Activated CD8-positive, alpha-beta memory T cell treated with anti-CD3 and anti-CD28 coated beads for 1 hour (primary cell): ENCODE measurements at places on chromosomes 2 and 18.

- DNase-seq, result no peak
Observed at GRCh38 chr2:230162981-230163380, 56.8 kb downstream of the SP110 start.

GRCh38 chr2:230778350-230779063 lies 65.9 kb downstream of the CAB39 start:
- no peak for DNase-seq

DNA sequence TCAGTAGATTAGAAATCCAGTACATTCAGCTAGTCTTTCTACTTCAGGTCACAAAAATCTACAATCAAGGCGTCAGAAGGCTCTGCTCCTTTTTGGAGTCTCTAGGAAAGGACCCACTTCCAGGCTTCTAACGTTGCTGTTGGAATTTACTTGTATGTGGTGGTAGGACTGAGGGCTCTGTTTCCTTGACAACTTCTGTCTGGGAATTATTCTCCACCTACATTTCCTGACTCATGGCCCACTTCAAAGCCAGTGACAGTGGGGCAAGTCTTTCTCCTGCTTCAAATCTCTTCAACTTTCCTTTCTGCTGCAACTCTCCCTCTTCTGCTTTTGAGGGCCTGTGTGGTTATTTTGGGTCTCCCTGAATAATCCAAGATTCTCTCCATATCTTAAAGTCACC lies 10.4 kb upstream of the TMX3 start:
- no peak for DNase-seq

GRCh38 chr2:10196948-10197696 lies 74.6 kb downstream of the RRM2 start:
- DNase-seq, result no peak

GRCh38 chr18:12306752-12307700 lies 1.0 kb upstream of the TUBB6 start:
- DNase-seq, result no peak

GRCh38 chr18:47754311-47755101 lies 176.0 kb downstream of the SMAD2 start:
- DNase-seq, result no peak

DNA sequence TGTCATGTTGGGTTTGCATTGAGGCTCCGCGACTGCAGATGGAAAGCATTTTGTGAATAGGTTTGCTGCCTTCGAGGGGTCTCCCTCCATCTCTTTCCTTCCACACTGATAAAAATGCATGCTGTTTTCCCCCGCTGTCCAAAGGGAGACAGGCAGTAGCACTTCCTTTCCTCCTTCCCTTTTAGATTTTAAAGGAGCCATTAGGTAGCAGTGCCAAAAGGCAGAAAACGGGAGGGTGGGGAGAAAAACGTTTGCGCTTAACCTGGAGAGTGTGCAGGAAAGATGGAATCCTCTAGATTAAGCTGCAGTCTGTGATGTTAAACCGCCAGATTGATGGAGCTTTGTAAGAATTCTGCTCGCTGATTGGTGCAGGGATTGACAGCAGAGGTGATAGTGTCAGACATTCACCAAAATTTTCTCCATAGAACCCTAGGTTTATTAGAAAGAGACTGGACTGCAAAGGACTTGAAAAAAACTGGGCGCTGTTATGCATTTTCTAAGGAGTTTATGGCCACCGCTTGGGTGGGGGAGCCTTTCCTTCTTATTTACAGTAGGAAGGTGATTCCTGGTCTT lies 688 bp downstream of the MAPRE2 start:
- no peak for DNase-seq

GRCh38 chr2:238570926-238571325 lies 144.2 kb downstream of the ASB1 start:
- DNase-seq, result no peak

DNA sequence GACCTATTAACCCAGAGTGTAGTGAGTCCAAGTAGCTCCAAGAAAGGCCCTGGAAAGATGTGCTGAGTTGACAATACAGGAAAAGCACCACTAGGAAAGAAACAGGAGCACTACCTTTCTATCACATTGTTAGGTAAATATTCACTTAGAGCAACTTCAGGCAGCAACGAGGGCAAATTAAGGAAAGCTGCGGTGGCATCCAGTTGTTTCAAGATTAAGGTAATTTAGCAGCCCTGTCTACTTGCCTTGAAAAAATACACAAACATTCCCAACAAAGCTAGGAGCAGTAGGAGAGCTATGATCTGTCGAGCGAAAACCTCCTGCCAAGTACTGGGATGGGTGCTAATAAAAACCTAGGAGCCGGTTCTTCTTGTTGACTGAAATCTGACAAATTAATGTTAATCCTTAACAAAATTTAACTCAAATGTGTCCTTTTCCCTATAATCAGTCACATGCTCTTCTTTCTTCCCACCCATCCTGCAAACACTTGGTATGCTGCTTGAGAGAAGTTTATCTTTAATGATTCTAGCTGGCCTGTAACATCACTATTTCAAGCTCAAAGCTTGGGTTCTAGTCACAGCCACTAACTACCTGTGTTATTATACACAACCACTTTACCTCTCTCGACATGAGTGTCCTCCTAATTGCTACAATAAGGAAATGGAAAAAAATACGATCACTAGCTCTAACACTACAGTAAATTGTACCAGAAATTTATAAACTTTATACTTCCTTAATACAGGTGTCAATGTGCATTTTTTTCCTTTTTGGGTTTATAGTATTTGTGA lies 2.0 kb downstream of the ACAA2 start:
- DNase-seq, result no peak

DNA sequence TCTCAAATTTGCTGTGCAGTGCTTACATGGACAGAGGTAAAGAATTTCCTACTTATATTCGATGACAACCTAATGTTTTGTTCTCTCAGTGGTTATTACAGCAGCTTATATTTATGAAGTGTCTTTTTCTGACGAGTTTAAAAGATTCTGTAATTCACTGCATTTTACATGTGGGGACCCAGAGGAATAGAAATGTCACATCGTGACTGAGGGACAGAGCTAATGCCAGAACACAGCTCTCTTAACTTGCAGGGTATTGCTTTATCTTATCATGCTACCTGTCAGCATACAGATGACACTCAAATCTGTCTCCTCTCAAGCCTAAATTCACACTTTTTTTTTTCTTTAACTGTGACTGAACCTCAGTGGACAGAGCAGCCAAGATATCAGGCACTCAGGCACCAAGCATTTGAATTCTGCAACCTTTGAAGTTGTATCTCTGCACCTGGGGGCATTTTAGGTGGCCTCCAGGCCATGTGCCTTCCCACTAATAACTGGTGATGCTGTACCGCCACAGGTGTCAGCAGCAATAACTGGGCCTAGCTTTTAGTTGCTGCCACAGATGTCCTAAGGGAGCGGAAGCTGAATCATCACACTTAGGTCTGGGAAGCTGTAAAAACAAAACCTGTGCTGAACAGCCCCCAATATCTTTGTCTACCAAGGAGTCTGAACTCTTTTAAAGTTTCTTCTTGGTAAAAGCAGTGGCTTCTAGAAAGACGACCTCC lies 315.8 kb upstream of the NRP2 start:
- no peak for DNase-seq

DNA sequence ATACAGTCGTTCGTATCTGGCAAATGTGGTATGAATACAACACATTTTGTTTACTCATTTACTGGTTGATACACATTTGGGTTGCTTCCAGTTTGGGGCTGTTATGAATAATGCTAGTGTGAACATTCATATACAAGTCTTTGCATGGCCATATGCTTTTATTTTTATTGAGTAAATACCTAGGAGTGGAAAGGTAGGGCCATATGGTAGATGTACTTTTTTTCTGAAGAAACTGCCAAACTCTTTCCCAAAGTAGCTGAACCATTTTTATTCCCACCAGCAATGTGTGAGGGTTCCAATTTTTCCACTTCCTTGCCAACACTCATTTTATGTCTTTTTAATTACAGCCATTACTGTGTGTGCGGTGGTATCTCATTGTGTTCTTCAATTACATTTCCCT lies 496.2 kb upstream of the NRXN1 start:
- no peak for DNase-seq

GRCh38 chr2:38743672-38744398 lies 7.3 kb downstream of the SRSF7 start:
- no peak for DNase-seq

DNA sequence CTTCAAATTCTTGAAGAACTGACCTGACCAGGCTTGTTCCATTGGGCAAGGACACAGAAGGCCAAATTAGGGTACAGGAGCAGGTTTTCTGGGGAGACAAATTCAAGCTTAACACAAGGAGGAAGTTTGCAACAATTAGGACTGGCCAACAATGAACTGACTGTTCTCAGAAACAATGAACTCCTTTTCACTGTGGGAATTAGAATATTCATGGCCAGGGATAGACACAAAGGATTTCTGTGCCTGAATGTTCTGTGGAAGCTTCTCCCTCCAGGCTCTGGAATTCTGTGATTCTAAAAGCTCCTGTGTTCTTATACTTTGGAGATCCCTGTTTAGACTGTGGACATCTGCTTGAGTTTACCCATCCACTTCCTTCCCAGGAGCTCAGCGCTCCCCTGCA lies 15.2 kb downstream of the SMYD1 start:
- DNase-seq, result no peak

GRCh38 chr2:54597153-54597848 lies 126.2 kb upstream of the EML6 start:
- DNase-seq, result no peak

DNA sequence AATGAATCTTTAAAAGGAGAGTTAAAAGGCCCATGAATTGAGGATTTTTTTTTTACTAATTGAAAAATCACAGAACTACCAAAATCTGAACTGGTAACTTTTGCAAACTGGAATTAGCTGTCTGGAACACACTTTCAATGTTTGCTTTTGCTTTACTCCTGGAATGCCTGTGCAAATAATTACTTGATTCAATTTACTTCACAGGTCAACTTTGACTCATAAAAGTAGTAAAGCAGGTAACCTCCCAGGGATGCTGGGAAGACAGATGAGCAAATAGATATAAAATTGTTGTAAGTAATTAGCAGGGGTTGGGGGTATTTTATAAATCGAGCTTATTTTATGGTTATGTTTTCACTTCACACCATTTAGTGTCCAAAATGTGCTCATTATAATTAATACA lies 398.3 kb upstream of the HNRNPA3 start:
- DNase-seq, result no peak

DNA sequence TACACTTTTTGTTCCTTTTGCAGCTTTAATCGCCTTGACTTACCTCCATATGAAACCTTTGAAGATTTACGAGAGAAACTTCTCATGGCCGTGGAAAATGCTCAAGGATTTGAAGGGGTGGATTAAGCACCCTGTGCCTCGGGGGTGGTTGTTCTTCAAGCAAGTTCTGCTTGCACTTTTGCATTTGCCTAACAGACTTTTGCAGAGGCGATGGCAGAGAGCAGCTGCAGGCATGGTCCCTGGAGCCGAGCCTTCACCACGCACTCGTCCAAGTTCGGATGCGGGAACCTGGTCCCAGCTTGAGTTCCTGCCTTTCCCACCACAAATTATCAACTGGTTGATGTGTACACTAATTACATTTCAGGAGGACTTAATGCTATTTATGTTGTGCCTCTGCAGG lies 232.7 kb downstream of the ALPK2 start:
- DNase-seq, result no peak

- no peak for DNase-seq
Observed at GRCh38 chr18:54807303-54807702, 21.0 kb upstream of the RAB27B start.

GRCh38 chr2:158810731-158811460 lies 15.8 kb downstream of the DAPL1 start:
- DNase-seq, result no peak

DNA sequence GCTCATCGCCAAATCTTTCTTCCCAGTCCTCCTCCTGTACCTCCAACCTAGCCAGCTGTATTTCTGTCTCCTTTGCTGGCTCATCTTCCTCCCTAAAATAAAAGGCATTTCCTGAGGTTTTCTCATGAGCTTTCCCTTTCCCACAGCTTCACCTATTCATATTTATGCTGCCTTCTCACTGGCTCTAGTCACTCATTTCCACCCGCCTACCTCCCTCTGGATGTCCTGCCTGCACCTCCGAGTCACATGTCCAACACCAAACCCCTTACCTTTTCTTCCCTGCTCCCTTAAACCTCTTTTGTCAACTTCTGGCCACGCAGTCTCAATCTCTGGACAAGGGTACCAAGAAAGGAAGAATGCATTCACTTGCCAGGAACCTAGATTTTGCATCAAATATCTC lies 2.8 kb downstream of the EIF2AK3 start:
- DNase-seq, result no peak

DNA sequence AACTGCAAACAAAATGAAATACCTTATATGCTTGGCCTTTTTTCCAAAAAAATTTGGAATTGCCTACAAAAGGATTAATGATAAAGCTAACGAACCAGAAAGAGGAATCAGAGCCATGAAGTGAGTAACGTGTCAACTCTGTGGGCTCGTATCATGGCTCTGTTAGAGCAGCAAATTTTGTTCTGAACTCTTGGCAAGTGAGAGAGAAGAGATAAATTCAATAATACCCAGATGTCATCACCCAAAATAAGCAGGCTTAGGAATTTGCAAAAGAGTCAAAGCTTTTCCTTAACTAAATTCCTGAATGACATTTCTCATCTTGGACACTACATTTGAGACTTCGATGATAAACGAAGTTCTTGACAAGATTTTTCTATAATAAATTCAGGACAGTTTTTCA lies 4.4 kb downstream of the TXNDC2 start:
- no peak for DNase-seq

DNA sequence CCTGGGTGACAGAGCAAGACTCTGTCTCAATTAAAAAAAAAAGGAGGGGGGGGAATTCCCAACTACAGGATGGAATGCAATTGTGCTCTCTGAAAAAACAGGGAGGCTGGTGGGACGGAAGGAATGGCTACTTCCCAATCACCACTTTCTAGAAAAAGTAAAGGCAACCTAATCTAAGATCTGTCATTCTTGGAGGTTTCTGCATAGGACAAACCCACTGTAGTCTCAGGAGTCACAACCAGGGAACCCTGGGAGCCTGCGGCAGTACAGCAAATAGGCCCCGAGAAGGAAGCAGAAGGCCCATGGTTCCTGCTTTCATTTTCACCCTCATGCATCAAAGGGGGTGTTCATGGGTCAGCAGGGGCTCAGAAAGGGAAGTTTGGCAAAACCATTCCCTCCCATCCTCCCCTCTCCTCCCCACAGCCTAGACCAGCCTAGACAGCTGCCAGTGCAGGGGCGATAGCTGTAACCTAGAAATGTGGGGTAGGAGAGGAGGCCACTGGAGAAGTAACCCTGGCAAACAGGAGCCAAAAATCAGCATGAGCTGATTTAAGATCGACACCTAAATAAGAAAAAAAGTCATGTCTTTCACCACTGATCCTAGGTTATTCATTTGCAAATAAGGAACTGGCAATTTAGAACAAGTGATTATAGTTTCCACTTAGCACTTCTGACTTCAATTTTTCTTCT lies 48.0 kb downstream of the TRABD2A start:
- DNase-seq, result no peak

GRCh38 chr2:157085522-157085921 lies 172.0 kb upstream of the GALNT5 start:
- no peak for DNase-seq

GRCh38 chr2:45886171-45886663 lies 234.7 kb downstream of the PRKCE start:
- DNase-seq, result no peak
